ENCODE measurements at places on chromosomes 2 and 18.

DNA sequence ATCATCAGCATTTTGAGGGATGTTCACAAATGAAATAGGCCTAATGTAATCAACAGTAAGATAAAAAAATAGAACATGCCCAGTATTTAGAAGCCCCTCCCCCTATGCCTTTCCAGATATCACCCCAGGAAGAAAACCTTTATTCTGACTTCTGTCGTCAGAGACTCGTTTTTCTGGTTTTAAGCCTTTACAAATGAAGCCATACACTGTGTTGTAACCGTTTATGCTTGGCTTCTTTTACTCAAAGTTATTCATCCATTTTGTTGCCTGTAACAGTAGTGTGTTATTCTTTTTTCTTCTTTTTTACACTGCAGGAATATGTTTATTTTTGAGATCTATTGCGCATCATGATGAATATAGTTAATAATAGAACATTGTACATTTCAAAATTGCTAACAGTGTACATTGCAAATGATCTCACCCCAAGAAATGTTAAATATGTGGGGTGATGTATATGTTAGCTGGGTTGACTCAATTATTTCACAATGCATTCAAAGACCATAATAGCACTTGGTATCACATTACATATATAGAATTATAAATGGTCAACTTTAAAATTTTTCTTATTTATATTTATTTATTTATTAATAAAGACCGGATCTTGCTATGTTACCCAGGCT lies 28.1 kb upstream of the PNPT1 start:
- no peak for DNase-seq

- DNase-seq: no peak
Observed at GRCh38 chr2:70300771-70301343, 1.0 kb downstream of the FAM136A start.

DNA sequence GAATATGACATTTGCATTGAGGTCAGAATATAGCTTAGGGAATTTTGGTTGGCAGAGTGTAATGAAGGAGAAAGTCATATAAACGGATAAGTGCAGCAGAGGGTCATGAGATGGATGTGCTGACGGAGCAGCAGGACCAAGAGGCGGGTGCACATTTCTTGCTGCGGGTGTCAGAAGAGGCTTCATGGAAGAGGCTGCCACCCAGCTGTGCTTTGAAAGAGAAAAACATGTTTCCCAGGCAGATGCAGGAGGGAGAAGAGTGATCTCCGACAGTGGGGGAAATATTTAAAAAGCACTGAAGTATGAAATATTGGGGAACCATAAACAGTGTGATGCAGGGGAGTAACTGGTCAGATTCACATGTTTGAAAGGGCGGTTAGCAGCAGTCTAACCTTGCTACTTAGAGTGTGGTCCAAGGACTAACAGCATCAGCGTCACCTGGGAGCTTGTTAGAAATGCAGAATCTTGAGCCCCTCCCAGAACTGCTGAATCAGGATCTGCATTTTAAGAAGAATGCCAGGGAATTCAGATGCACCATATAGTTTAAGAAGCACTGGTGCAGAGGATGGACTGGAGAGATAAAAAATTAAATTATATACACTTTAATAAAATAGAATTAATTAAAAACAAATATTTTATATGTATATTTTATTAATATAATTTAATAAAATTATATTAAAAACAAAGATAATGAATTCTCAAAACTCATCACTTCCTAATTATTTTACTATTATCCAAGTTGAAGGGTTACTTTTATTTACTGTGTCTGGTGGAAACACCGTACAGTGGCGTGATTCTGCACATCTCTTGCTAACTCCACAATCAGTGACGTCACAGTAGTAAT lies 36.1 kb upstream of the SCYGR1 start:
- no peak for DNase-seq

DNA sequence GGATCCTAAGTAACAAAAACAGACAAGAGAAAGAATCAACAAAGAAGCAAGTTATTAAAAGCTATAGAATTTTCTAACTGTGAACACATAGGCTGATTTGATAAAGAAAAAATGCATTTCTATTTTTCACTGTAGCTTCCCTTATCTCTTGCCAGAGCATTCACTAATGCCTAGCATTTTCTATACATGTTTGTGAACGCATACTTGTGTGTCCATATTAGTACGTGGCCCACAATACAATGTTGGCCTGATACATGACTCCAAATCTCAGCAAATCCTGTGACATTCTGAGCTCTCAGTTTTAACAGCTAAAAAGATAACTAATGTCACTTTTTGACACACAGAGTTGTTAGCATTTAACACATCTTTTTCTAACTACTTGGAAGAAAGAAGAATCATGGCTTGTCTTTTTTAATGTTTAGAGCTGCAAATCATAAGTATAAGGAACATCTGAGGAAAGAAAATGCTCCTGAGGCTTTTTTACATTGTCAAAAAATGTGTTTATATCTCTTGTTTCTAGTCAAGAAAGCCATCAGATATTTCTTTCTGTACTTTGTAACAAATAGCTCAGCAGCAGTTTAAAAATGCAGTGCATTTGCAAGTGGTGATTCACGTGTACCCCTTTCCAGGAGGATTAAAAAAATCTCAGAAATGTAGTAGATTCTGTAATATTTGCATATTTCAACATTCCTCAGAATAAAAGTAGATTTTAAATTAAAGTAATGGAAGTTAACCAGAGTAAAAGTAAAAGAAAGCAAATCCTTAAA lies 1646.8 kb upstream of the TMEFF2 start:
- no peak for DNase-seq

GRCh38 chr2:48278590-48278989 lies 251.4 kb upstream of the STON1 start:
- no peak for DNase-seq

- DNase-seq: no peak
Observed at GRCh38 chr2:151410485-151410834, 758 bp downstream of the RIF1 start.

DNA sequence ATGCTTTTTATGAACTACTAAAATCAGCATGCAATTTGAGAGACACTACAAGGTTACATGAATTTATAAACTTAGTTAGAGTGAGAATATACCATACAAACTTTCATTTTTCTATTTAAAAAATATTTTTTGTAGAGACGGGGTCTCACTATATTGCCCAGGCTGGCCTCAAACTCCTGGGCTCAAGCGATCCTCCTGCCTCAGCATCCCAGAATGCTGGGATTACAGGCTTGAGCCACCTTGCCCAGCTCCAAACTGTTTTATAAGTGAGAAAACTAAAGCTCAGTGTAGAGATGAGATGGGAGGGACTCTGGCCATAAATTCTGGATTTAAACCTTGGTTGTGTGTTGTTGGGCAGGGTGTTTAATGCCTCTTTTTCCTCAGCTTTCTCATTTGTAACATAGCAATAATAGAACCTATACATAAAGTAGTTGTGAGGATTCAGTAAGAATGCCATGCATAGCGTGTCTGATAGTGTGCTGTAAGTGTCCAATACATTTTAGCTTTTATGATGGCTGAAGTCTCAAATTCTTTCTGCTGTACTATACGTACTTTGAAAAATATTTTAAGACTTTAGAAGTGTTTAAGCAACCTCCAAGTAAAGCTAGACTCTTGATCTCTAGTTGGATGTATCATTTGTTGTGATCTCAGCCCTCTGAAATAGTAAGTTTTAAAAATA lies 9.7 kb downstream of the CAB39 start:
- no peak for DNase-seq

DNA sequence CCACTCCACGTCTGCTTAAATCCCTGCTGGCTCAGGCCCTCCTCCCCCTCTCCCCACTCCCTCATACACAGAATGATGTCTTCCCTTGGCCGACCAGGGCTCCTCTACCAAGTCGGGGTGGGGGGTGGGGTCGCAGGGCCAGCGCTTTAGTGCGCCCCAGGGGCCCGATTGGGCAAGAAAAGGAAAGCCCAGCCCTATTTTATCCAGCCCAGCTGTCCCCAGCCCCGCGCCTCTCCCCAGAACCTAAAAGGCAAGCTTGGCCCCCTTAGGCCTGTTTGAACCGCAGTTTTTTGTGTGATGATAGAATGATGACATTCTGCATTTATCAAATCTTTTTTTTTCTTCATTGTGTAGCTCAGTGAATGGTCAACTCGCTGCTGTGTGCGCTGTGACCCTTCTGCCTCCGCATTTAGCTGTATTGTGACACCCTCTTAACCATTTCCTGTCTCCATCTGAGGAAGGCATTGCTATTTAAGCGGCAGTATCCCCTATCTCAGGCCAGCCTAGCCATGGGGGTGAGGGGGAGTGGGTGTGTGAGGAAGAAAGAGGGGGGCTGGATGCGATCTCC lies 231.4 kb downstream of the HAUS1 start:
- DNase-seq: no peak

- DNase-seq: no peak
Observed at GRCh38 chr18:7696780-7697179, 129.7 kb downstream of the PTPRM start.

GRCh38 chr18:68779169-68779568 lies 18.7 kb upstream of the CCDC102B start:
- DNase-seq: no peak

DNA sequence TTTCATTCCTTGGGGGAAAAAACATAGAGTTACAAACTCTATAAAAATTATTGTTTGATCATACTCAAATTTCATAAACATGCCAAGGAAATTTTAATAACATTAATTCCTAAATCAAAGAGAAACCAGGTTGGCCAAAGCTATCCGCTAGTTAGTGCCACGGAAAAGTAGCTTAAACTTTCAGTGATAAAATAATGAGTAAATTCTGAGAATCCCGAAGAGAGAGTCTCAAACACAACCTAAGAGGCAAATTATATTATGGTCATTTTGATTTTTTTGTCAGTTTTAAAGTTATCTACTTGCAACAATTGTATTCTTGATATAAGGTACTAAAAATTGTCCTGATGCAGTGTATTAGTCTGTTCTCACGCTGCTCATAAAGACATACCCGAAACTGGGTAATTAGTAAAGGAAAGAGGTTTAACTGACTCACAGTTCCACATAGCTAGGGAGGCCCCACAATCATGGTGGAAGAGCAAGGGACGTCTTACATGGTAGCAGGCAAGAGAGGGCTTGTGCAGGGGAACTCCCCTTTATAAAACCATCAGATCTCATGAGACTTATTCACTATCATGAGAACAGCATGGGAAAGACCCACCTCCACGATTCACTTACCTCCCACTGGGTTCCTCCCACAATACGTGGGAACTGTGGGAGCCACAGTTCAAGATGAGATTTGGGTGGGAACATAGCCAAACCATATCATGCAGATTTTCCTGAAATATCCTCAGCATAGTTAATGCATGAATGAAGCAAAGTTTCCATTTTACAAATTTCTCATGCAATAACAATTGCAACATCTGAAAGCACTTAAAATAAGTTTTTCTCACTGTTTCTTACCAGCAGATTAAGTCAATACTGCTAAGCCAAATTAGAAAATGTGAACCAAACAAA lies 205.9 kb upstream of the STK17B start:
- DNase-seq: no peak

- no peak for DNase-seq
Observed at GRCh38 chr2:240703417-240704341, 12.0 kb downstream of the AQP12A start.

- DNase-seq: no peak
Observed at GRCh38 chr2:25617948-25618646, 55.3 kb downstream of the DTNB start.

DNA sequence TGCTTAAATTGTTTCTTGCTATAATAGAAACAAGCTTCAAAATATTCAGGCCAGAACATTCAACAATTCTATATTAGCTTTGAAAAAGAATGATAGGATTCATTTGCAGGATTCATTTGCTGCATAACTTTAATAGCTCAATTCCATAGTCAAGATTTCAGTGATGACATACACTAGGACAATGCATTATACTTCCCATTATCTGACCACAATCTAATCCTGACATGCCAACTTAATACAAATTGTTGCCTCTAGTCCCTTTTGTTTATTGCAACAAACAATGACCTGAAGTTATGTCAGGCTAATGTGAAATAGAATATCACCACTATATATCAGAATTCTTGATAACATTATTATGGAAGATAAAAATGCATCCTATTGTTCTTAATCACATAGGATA lies 169.4 kb downstream of the DNAH7 start:
- DNase-seq: no peak

GRCh38 chr18:56468396-56468795 lies 170.0 kb downstream of the TXNL1 start:
- no peak for DNase-seq

DNA sequence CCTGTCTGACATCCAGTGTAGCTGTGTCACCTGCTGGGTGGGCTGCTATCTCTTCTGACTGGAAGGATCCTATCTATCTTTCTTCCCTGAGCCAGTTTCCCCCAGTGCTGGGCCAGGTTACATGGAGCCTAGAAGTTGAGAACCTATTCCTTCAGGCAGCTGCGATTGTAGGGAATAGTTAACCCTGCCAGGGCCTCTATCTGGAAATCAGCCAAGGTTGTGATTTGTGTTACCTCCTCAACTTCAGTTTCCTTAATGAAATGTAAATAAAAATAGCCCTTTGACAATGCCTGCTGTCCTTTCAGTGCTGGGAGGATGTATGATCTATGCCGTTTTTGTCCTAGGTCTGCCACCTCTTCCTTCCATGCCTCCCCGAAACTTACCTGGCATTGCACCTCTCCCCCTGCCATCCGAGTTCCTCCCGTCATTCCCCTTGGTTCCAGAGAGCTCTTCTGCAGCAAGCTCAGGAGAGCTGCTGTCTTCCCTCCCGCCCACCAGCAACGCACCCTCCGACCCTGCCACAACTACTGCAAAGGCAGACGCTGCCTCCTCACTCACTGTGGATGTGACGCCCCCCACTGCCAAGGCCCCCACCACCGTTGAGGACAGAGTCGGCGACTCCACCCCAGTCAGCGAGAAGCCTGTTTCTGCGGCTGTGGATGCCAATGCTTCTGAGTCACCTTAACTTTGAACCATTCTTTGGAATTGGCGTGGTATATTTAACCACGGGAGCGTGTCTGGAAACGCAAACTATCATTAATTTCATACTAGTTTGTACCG lies 36.6 kb downstream of the GORASP2 start:
- DNase-seq: no peak

DNA sequence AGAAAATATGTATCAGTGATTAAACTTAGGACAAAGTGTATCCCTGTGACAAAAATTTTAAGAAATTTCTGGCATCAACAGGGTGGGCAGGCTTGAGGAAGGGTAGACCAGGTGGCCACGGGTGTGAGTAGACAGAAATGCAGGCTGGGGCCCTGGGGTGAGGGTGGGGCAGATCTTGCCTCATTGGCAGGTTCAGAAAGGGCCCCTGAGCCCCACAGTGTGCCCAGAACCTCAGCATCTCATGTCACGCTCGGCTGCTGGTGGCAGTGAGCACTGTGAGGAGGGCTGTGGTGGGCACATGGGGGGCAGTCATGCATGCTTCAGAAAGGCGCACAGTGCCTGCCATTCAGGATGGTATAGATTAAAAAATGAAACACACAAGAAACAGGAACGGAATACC lies 7.6 kb upstream of the ASB18 start:
- DNase-seq: no peak

GRCh38 chr18:676069-676468 lies 18.6 kb downstream of the TYMS start:
- no peak for DNase-seq

DNA sequence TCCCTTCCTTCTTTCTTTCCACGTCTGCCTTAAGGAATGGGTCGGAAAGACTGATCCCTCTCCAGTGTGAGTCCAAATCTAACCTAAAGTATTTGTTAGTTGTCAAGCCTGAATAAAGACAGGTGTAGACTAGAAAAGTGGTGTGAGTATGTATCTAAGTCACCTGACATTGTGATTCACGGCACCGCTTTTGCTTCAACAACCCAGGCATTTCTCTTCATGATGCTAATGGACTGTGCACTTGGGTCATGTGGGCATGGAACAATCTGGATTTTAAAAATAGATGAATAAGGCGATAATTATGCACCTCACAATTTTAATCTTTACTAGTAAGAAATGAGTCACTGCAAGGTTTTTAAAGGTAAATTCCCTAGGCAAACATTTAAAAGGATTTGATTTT lies 107.5 kb downstream of the LIPG start:
- no peak for DNase-seq

GRCh38 chr2:181697126-181697525 lies 16.8 kb upstream of the NEUROD1 start:
- no peak for DNase-seq
